ENCODE measurements at places on chromosomes 2 and 18. TPM values are rescaled to one million over a fixed set of nuclear protein-coding genes. Genes with fewer than 3 reads are reported as not detected.

GRCh38 chr18:76359909-76360308, 135.1 kb downstream of the ZNF516 start:
- DNase-seq = no peak

DNA sequence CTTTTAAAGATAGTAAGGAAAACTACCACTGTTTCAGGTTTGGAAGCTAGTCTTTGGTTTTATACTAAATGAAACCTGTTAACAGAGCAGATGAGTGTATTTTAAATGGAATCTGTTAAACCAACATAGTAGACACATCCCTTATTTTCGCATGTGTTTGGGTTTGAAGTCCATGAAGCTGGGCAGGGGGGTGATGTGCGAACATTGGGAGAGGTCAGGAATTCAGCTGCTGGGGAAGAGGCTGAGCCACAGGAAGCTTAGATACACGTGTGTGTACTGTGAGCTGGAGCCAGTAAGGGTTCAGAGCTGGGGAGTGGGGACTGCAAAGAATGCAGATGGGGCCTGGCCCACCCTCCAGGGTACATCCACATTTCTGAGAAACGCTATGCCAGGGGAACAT, 176.9 kb downstream of the VAPA start:
- DNase-seq = no peak

- no peak for DNase-seq
These were observed 77.5 kb downstream of the FAM171B start for GRCh38 chr2:186771395-186771794.

DNA sequence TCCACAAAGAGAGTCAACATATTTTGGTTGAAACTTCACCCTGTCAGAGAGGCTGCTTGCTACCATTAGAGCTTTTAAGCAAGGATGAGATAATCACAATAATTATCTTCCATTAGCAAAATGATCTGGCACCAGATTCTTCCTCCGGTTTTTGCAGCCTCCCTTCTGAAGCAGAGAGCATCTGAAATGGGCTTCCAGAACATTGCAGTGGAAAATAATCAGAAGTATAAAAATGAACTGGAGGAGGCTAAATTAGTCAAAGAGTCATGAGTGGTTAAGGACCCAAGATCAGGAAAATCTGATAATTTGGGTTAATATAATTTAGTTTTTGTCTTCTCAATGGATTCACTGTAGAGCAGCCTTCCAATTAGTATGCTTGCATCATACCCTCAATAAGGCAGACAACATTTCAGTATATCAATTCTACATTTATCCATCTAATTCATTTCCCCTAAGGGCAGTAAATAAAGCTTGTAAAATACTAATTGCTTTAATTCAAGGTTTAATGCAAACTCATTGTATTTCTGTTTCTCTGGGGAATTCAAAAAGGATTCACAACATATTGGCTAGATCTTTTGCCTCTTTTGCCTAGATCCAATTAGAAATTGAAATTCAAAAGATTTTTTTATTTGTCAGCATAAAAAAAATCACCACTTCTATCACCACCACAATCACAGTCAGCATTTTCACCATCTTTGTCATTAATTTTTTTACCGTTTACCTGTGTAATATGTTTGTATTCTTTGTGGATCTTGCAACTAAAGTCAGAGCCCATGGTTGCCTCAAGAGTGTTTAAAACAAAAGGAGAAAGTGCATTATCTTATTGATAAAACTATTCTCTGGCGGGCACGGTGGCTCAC, 537.2 kb upstream of the DCC start:
- no peak for DNase-seq

DNA sequence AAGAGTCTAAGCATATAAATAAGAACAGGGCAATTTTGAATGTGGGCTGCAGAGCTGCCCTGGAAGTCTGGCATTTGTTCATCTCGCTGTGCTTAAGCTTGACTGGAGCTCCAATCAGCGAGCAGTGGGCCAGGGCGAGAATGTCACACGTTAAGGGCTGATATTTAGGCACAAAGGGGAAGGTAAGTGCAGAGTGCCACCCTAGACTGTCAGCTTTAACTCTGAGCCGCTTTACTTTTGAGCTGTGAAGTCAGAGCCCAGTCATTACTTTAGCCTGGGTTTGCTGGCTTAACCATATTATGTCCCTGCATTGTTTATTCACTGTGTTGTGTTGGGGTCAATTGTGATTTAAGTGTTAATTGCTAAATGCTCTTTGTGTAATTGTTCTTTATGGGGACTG, 236.1 kb upstream of the SIX3 start:
- DNase-seq = no peak

SEH1L gene
- polyA plus RNA-seq = 35.1 TPM

DNA sequence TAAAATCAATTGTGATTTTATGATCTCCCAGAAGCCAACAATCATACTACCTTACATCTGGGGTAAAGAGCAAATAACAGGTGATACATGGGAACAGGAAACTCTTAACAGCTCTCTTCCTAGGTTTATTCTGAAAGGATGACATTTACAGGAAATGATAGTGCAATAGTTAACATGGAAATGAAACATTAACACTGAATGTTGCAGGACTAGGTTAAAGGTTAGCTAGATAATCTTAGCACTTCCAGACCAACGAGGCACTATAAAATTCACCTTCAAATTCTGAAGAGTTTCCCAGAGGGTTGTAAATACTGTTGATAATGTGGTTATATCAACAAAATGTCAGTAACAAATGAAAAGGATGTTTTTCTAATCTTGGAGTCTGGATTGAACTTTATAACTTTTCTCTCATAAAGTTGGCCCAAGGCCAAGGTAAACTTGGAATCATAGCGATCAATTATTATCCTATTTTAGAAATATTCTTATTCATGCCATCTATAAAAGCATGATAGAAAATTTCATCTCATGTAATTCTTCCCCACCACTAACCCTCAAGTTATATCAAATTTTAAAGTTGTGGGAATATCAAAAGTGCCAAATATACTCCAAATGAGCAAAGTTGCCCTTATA, 32.9 kb upstream of the GCG start:
- no peak for DNase-seq

TRMT61B gene
- 25.3 TPM for polyA plus RNA-seq

DNA sequence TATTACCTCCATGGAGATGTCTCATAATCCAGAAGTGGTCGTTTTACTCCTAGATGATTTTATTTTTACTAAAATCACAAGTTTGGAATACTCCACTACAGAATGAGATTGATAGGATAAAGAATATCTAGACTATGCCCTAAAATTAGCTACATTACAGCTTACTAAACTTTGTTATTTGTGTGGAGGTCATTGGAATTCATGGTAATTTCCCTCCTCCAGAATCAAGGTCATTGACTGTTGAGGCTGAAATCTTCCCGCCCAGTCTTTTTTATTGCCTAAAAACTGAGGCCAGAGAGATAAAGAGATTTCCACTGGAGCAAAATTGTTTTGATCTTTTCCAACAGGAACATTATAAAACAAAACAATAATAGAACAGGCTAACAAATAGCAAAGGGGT, 35.0 kb downstream of the ITGB6 start:
- DNase-seq = no peak

GRCh38 chr18:66457245-66457644, 146.6 kb downstream of the CDH19 start:
- no peak for DNase-seq

DNA sequence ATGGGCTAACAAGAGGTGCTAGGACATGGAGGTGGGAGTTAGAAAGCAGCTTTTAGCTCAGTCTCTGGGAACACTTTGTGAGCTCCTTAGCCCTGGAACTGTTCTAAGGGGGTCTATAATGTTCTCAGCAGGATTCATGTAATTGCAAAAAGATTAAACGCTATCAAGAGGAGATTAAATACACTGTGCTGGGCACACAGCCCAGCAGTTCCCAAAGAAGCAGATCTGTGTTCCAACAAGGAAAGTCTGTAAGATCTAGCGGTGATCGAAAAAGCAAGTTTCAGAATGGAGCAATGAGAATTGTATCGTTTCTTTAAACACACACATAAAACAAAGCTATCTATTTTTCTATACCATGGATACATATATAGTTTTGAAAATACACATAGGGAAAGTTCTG, 2.4 kb upstream of the ARID5A start:
- DNase-seq = no peak

POMC gene
- polyA plus RNA-seq = 3.1 TPM

DNA sequence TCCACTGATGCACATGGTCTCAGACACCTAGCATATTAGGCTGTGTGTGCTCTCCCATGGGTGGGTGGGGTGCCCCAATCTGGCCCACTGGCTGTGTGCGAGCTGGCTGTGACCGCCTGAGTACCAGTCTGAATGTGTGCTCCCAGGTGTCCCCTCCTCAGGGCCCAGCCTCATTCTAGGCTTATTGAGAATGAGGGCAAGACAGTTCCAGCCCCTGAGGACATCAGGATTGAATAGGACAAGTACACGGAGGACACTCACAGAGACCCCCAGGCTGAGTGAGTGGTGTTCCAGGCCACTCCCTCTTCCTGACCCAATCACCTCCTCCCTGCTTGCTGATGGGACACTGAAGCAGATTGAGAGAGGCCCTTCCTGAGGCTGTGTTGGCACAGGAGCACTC, 116.1 kb upstream of the RAB6C start:
- DNase-seq = no peak

UGT1A3 gene
- polyA plus RNA-seq = not detected

GRCh38 chr2:187554011-187554703, at the start of gene TFPI:
Gene TFPI (minus strand): TSS chr2:187554435. CDS start chr2:187503768, 50,667 bp downstream.
- DNase-seq = peak; percentile 26

DNA sequence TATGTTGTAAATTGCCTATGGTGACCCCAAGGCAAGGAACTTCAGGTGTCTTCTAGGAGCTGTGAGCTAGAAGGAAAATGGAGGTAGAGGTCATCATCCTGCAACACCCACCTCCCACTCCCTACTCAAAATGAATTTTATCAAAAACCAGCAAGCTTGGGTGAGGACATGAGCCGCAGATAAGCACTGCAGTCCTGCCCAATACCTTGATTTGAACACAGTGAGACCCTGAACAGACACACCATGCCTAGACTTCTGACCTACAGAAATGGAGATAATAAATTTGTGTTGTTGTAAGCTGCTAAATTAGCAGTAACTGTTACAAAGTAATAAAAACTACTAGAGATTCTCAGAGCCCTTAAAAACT, 13.4 kb downstream of the MEX3C start:
- DNase-seq = no peak

DNA sequence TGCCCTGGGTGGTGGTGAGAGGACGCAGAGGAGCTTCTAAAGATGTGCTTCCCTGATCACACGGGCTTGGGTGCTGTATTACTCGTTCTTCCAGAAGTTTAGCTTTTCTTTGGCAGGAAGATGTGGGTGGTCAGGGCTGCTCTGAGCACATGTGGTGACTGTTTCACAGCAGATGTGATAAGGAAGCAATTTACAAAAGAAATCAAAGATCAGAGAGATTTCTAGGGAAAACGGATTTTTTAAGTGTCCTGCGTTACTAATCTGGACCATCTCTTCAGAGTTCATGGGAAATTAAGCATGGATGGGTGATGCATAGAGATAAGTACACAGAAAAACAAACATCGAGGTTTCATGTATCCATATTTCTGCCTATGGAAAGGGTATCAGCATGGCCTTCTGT, 99.4 kb downstream of the WDSUB1 start:
- DNase-seq = no peak

DNA sequence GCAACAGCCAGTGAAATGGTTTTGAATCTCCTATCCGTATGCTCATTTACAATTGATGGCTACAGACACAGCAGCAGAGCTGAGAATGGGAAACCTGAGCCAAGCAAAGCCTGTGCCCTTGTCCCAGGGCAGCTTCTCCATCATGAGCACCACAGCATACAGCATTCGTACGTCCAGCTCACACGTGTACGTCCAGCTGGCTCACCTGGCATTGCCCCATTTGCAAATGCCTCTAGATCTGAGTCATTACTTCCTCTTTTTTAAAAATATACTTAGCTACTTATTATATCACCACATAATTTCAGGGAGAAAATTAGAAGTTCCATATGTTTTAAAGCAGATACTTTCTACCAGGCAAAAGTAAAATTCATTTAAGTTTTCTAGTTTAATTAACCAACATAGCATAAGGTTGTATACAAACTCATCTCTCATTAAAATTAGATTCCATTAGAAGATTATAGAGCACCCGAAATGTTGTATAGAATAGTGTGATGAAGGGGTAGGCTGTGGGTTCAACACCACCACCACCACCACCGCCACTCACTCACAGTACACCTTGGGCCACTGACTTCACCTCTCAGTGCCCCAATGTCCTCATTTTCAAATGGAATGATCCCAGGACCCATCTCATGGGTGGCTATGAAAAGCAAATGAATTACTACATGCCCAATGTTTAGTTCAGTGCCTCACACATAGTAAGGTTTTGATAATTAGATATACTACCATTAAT, 31.4 kb upstream of the TMEM177 start:
- no peak for DNase-seq

- DNase-seq = no peak
These were observed 113.0 kb upstream of the SLC1A4 start for GRCh38 chr2:64876137-64876647.

DNA sequence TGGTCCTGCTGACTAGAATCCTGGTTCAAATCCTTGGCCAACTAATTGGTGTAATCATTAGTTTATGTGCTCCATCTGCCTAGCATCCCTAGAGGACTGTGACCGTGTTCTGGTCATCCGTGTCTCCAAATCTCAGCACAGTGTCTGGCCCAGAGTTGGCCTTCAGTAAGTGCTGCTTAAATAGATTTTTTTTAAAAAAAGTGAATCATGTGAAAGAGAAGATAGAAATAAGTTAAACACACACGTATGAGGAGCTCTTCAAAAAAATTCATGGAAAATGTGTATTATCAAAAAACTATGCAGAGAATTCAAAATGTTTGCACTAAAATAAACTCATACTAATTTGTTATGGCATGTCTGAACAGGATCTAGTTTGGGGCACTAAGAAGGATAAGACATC, 129.3 kb upstream of the TLK1 start:
- DNase-seq = no peak

DNA sequence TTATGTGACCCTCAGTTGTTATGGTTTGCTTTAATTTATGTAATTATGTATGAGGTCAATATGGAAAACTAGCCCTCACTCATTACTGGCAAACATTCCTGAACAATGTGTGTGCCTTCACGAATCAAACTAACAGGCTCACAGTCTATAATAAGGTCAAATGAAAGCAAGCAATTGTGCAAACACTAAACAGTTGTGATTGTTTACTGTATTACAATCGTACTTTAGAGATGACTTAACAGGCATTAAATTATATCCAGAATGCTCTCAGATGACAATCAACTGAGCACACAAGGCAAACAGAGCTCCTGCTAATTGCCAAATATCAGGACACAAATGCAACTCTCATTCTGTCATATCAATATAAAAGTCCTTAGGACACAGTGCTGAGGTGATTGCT, 29.5 kb downstream of the COL5A2 start:
- DNase-seq = no peak

NDC80 gene
- polyA plus RNA-seq = 28.4 TPM

PAX3 gene
- not detected for polyA plus RNA-seq

- no peak for DNase-seq
These were observed 865.0 kb upstream of the CDH2 start for GRCh38 chr18:29041976-29042375.

- DNase-seq = no peak
These were observed 357.1 kb downstream of the CCDC85A start for GRCh38 chr2:56540916-56541315.

DNA sequence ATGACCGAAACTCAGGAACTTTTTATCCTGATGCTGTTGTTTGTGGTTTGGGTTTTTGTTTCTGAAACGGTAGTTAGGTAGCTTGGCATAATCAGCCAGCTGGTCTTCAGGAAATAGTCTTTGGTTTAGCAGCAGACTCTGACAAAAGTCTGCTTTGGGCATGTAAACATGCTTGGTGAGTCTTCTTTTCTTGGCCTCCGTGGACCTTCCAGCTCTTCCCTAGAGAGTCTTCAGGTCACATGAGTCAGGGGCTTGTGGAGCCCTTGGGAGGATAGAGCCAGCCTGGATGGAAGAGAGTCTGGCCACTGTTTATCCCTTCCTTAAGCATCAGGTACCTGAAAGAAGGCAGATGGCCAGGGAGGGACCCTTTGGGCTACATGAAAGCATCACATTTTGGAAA, 154.5 kb downstream of the MGAT5 start:
- no peak for DNase-seq

Measured in renal cortex interstitium (tissue), 15 donors.